ENCODE measurements at places on chromosomes 6 and 20.

- H3K4me3 ChIP-seq, result no peak overlapping the region
- no peak for DNase-seq
- H3K4me1 ChIP-seq, result no peaks in the 10 kb centered on the region
Measured at GRCh38 chr6:87881342-87881895, 166.2 kb upstream of the SPACA1 start.

DNA sequence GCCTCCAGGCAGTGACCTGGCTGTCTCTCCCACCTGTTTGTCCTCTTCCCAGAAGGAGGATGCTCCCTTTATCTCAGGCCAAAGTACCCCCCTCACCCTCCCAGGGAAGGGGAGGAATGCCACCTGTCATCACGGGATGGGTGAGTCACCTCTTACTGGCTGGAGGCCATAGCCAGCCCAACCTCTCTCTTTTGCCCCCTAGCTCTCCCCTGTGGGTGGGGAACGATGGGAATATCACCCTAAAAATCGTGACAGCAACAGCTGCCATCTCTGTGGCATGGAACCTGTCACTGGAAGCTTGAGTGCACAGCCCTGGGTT, 137.5 kb upstream of the PTPN1 start:
- DNase-seq, result no peak
- no peaks in the 10 kb centered on the region for H3K27me3 ChIP-seq
- peaks cover 6% of the 10 kb centered on the region for H3K4me1 ChIP-seq

- no peak for DNase-seq
- H3K4me1 ChIP-seq, result no peaks in the 10 kb centered on the region
- H3K27me3 ChIP-seq, result no peaks in the 10 kb centered on the region
- no peak overlapping the region for H3K27ac ChIP-seq
- no peak overlapping the region for H3K4me3 ChIP-seq
Measured at GRCh38 chr20:46414608-46415007, 8.2 kb upstream of the ELMO2 start.

DNA sequence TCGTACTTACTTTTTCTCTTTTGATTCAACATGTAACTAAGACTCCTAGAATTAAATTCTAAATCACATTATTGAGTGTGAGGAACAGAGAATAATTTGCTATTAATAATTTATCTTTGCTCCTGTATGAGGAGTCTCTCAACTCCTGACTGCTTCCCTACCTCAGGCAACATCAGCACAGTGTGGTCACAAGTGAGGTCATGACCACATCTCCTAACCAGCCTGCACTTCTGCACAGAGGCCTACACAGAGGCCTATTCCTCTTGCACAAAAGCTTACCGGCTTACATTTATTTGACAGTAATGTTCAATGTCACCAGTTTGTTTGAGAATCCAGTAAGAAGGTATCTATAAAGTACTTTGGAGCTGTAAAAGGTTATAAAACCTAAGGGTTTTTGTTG, 637.4 kb upstream of the MARCKS start:
- DNase-seq, result no peak
- H3K4me1 ChIP-seq, result no peaks in the 10 kb centered on the region
- no peak overlapping the region for H3K4me3 ChIP-seq
- H3K27ac ChIP-seq, result no peak overlapping the region
- no peaks in the 10 kb centered on the region for H3K27me3 ChIP-seq

- peak overlapping the region; percentile 97 for H3K27ac ChIP-seq
- peaks cover 37% of the 10 kb centered on the region for H3K4me1 ChIP-seq
- DNase-seq, result peak; percentile 88
- peak overlapping the region; percentile 10 for H3K4me3 ChIP-seq
- no peaks in the 10 kb centered on the region for H3K27me3 ChIP-seq
- no peaks in the 10 kb centered on the region for H3K36me3 ChIP-seq
Measured at GRCh38 chr20:46406986-46407670, 713 bp upstream of the ELMO2 start.

DNA sequence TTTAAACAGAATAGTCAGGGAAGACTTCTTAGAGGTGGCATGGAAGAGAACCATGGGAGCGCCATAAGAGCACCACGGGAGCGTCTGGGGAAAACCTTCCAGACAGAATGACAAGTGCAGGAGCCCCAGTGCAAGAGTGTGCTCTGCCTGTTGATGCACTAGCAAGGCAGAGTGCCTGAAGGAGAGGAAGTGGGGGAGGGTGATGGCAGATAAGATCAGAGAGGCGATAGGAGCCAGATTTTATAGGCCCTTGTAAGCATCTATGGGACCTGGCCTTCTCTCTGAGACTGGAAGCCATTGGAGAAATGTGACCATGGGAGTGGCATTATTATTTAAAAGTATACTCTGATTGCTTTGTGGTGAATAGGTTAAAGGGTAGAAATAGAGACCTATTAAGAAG, 13.1 kb downstream of the FUCA2 start:
- peaks cover 55% of the 10 kb centered on the region for H3K36me3 ChIP-seq
- H3K4me3 ChIP-seq, result no peak overlapping the region
- no peaks in the 10 kb centered on the region for H3K4me1 ChIP-seq

DNA sequence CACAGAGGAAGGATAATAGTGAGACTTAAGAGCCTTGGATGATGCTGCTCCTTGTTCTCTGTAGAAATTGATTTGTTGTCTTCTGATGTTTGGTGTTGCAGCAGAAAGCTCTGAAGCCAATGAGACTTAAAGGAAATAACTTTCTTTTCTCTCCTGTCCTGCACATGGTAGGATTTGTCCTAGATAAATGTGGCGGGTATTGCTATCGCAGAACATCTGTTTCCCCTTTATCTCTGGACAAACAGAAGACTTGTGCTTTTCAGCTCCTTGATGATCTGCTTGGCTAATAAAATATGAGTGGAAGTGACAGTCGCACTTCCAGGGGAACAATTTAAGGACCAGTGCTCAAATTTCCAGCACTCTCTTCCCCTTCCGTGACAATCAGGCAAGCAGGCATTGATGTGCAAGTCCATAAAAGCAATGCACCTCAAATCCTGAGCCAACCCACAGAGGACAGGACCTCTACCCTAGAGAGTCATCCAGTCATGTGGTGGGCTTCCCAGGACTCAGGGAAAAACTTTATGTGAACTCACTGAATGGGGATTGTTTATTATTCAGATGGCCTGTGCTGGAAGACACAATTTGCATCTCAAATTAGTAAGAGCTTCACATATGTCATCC, 9.9 kb upstream of the NCR2 start:
- H3K4me1 ChIP-seq, result no peaks in the 10 kb centered on the region
- no peak overlapping the region for H3K27ac ChIP-seq
- no peak for DNase-seq
- no peaks in the 10 kb centered on the region for H3K36me3 ChIP-seq

- no peaks in the 10 kb centered on the region for H3K36me3 ChIP-seq
- H3K4me3 ChIP-seq, result no peak overlapping the region
- no peaks in the 10 kb centered on the region for H3K27me3 ChIP-seq
- H3K27ac ChIP-seq, result no peak overlapping the region
Measured at GRCh38 chr20:44711237-44711636, 3.9 kb upstream of the CCN5 start.

DNA sequence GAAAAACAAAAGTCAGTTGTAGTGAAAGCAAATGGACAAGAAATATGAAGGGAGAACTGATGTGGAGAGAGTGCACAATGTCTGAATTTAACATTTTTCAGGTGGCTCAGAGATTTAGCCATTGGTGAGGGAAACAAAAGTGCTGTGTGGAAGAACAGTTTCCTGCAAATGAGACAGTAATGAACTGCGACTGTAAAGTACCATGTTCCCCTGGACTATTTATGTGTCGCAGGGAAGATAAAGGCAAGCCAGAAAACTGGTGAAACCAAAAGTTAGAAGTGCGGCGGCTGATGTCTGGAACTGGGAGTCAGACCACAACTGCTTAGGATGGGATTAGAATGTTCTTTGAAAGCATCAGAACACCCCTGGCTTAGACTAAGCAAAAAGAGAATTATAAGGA, 905.1 kb upstream of the MAN1A1 start:
- no peaks in the 10 kb centered on the region for H3K27me3 ChIP-seq
- H3K4me3 ChIP-seq, result no peak overlapping the region
- H3K36me3 ChIP-seq, result no peaks in the 10 kb centered on the region

- H3K4me3 ChIP-seq, result no peak overlapping the region
- H3K27ac ChIP-seq, result no peak overlapping the region
- no peaks in the 10 kb centered on the region for H3K4me1 ChIP-seq
- DNase-seq, result no peak
- H3K36me3 ChIP-seq, result no peaks in the 10 kb centered on the region
Measured at GRCh38 chr6:2126351-2126750, 119.1 kb downstream of the GMDS start.

DNA sequence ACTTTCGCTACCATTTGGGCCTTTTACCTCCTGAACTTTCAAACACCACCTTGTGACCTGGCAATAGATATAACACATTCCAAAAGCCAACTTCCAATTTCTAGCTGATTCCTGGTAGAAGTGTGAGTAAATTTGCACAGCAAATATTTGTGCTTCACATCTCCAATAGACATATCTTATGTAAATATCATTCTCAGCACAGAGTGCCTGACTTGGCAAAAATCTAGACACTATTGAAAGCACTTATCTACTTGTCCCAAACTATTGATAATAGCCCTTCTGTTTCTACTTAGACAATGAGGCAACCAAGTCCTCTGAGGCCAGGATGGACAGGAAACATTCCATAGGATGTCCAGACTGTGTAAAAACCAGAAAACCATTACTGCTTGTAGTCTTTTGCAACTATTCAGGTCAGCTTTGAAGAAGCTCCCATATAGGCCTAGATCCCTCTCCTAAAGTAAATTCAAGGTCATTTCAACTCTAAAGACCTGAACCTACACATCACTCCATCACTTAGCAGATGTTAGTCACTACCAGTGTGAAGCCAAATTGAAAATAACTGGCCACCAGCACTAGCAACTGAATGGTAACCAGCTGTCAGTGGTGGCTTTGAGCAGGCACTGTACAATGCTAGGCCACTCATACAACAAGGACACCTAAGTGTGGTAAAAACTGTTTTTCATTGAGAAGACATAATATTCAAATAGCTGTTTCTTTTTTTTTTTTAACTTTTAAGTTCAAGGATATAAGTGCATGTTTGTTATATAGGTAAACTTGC, 95.3 kb upstream of the RSPO3 start:
- peaks cover 4% of the 10 kb centered on the region for H3K4me1 ChIP-seq
- H3K27me3 ChIP-seq, result no peaks in the 10 kb centered on the region
- no peak overlapping the region for H3K4me3 ChIP-seq
- DNase-seq, result no peak

GRCh38 chr6:2881423-2881822, 21.7 kb downstream of the SERPINB9 start:
- DNase-seq, result no peak
- peaks cover 6% of the 10 kb centered on the region for H3K4me1 ChIP-seq
- H3K27ac ChIP-seq, result peak overlapping the region; percentile 35

DNA sequence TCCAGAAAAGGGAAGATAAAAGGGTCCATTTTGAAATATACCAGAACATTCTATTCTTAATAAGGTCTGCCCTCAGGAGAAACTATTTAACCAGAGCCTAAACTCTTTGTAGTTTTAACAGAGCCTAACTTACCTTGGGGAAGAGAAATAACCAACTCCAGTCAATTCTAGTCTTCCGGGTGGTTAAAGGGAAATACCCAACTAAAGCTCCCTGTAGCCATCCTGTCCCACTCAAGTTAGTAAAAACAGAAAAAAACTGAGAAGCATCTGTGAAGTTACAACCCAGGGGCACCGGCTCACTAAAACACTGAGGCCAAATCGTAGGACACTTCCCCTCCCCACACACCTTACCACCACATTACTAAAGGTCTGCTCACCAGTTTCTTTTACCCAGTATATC, 23.7 kb downstream of the CEP85L start:
- H3K27ac ChIP-seq, result no peak overlapping the region
- H3K36me3 ChIP-seq, result no peaks in the 10 kb centered on the region
- H3K4me1 ChIP-seq, result no peaks in the 10 kb centered on the region
- no peak overlapping the region for H3K4me3 ChIP-seq

- H3K27me3 ChIP-seq, result no peaks in the 10 kb centered on the region
- no peak overlapping the region for H3K4me3 ChIP-seq
- no peak for DNase-seq
- peaks cover 15% of the 10 kb centered on the region for H3K4me1 ChIP-seq
- no peaks in the 10 kb centered on the region for H3K36me3 ChIP-seq
- no peak overlapping the region for H3K27ac ChIP-seq
Measured at GRCh38 chr6:14072084-14072483, 45.5 kb upstream of the CD83 start.

- H3K4me3 ChIP-seq, result no peak overlapping the region
- H3K27me3 ChIP-seq, result no peaks in the 10 kb centered on the region
- no peaks in the 10 kb centered on the region for H3K4me1 ChIP-seq
- H3K27ac ChIP-seq, result no peak overlapping the region
Measured at GRCh38 chr6:130775411-130776012, 51.7 kb upstream of the SMLR1 start.
